ENCODE measurements at places on chromosomes 7 and 10.
A peak's percentile ranks its signal among the peaks of the same experiment; 100 is the strongest.

- no peak for DNase-seq
These were observed 133.8 kb upstream of the PLXNA4 start for GRCh38 chr7:132709971-132710567.

- DNase-seq, result no peak
These were observed 630.1 kb downstream of the CALN1 start for GRCh38 chr7:71782051-71782450.

- DNase-seq, result no peak
These were observed 136.7 kb upstream of the TCERG1L start for GRCh38 chr10:131448171-131448570.

DNA sequence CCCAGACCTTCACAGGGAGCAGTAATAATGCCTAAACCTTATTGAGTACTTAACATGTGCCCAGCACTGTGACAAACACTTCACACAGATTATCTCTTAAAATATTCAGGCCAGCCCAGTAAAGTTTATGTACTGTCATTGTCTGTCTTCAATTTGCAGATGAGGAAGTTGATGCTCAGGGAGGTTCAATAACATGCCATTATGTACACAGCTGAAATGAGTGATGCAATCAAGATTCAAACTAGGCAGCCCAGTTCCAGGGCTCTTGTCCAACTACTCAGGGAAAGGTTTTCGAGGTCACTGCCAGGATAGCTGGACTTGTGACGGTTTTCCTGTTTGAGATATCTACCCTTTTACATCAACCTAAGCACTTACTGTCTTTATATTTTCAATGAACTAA lies 56.1 kb downstream of the AUTS2 start:
- DNase-seq, result peak; percentile 56

- DNase-seq, result no peak
These were observed 145.7 kb upstream of the SH2B2 start for GRCh38 chr7:102140952-102141370.

DNA sequence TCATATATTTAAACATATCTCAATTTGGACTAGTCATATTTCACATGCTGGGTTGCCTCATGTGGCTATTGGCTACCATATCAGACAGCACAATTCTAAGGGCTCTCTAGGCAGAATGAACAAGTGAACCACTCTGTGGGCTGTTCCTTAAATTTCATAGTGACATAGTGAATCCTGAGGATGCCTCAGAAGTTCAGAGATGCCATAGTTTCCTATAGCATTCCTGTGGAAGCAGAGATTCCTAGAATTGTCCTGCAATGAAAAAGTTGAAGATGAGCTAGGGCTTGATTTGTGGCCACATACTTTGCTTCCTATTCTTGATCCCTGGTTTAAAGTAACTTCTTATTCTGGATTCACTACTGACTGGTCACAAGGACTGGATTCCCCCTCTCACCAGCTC lies 35.6 kb downstream of the MKX start:
- no peak for DNase-seq

- no peak for DNase-seq
These were observed 244.1 kb upstream of the SEMA3C start for GRCh38 chr7:81162771-81163525.

- no peak for DNase-seq
These were observed 196.2 kb upstream of the SMIM30 start for GRCh38 chr7:113314594-113314993.

- DNase-seq, result no peak
These were observed 72.1 kb upstream of the LYZL2 start for GRCh38 chr10:30701451-30702173.

DNA sequence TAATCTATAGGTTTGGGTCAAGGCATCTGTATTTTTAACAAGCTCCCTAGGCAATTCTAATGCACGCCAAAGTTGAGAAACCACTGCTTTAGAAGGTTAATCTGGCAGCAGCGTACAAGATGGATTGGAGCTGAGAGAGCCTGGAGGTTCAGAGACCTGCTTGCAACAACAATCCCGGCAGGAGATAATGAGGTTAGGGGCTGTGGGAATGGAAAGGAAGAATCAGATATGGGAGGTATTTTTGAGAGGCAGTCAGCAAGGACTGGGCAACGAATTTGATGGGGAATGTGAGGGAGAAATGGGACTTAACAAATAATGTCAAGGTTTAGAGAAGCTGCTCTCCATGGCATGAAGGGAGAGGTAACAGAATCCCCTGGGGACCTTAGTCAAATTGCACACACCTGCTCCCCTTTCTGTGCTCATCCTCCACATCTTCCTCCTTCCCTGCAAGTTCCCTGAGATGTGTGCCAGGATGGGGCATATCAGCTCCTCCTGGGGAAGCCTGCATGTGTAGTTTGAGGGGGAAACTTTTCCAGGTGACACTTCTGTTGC lies 731.0 kb upstream of the GALNT17 start:
- DNase-seq, result no peak
